ENCODE measurements at places on chromosomes 6 and 20.

GRCh38 chr6:45946352-45946751 lies 69.3 kb downstream of the CLIC5 start:
- no peak for DNase-seq

DNA sequence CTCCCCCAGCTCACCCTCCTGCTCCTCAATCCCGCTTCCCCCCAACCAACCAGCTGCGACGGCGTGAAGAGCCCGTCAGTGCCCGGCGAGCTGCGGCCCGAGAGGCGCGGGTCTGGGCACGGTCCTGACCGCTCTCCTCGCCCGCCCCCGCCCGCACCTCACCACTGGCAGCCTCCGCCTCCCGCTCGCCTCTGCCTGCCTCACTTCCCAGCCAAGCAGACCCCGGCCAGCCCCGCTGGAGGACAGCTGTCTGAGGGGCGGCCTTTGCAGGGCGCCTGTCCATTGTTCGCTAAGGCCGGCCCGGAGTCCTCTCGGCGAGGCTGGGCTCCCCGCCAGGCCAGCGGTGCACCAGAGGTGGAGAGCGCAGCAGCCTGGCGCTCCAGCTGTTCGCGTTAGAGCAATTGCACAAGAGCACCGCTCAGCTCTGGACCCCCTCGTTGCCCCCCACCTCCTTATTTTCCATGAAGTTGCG lies 1.3 kb downstream of the SOBP start:
- DNase-seq = no peak

GRCh38 chr6:158009114-158009891 lies 27.6 kb downstream of the SYNJ2 start:
- peak; percentile 17 for DNase-seq

- DNase-seq = no peak
Measured at GRCh38 chr6:30544666-30545272, 11.5 kb downstream of the GNL1 start.

DNA sequence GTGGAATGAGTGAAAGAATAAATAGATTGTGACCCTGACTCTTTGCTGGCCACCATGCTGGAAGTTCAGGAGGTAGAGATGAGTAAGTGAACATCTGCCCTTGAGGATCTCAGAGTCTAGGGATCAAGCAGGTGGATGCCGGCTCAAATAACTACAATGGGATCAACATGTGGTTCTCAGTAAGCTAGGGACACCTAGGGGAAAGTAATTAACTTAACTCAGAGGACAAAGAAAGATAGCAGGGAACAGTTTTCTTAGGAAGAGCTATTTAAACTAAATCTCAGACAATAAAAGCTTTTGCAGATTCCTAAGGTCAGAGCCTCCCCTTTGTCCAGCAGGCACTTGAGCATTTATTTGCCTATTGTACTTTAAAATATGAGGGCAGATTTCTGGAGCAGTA lies 29.1 kb downstream of the SLC13A3 start:
- no peak for DNase-seq

- no peak for DNase-seq
Measured at GRCh38 chr6:163998496-163998895, 584.0 kb downstream of the QKI start.

DNA sequence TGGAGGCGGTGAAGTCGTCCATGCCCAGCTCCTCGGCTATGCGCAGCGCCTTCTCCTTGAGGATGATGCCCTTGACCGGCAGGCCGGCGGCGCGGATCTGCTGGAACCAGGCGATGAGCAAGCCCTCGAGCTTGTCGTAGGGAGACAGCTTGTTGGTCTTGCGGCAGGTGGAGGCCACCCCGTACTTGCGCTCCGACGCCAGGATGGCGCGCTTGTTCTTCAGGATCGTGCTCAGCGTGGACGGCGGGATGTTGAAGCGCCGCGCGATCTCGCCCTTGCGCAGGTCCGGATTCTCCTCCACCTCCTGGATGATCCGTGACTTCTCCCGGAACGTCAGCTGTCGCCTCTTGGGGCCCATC lies 435 bp downstream of the CENPB start:
- peak; percentile 28 for DNase-seq

GRCh38 chr6:157403686-157404051 lies 22.7 kb downstream of the ZDHHC14 start:
- DNase-seq = no peak

DNA sequence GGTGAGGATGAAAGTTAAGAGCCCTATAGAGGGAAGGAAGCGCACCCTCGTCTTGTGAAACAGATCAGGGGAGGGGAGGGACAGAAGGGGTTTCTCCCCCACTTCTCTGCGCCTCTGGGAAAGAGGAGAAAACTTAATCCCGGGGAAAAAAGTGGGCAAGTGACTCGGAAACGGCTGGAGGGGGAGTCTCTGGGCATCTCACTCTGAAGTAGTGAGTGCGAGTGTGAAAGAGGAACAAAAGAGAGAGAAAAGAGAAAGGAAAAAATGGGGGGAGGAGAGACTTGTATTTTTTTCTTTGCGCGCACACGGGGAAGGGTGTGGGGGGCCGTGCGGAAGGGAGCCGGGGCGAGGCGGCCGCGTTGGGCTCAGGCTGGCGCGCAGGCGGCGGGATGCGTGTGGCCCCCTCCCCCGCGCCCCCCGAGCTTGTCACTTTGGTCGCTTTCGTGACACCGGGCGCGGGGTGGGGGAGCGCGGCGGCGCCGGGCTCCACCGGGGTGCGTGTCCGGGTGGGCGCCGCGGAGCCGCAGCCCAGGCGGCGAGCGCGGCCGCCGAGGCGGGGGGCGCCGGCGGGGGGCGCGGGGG lies 454 bp downstream of the L3MBTL3 start:
- peak; percentile 26 for DNase-seq

GRCh38 chr6:135576055-135576454 lies 78.5 kb upstream of the AHI1 start:
- no peak for DNase-seq

GRCh38 chr6:168368936-168369335 lies 49.4 kb upstream of the DACT2 start:
- no peak for DNase-seq

DNA sequence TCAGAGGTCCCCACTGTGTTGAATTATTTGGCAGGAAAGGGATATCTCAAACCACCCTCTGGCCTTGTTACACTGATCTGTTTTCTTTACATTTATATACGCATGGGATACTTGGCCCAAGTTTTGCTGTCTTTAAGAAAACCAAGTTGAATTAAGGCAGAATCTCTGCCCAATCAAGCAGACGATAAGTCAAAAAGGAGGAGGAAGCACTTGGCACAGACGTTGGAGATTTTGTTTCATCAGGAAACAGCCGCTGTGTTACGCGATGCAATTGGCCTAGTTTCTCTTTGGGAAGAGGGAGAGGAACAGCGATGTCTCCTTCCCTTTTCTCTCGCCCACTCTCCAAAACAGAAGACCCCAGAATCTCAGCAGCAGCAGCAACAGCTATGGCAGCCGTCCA lies 20.2 kb upstream of the NAA20 start:
- no peak for DNase-seq

DNA sequence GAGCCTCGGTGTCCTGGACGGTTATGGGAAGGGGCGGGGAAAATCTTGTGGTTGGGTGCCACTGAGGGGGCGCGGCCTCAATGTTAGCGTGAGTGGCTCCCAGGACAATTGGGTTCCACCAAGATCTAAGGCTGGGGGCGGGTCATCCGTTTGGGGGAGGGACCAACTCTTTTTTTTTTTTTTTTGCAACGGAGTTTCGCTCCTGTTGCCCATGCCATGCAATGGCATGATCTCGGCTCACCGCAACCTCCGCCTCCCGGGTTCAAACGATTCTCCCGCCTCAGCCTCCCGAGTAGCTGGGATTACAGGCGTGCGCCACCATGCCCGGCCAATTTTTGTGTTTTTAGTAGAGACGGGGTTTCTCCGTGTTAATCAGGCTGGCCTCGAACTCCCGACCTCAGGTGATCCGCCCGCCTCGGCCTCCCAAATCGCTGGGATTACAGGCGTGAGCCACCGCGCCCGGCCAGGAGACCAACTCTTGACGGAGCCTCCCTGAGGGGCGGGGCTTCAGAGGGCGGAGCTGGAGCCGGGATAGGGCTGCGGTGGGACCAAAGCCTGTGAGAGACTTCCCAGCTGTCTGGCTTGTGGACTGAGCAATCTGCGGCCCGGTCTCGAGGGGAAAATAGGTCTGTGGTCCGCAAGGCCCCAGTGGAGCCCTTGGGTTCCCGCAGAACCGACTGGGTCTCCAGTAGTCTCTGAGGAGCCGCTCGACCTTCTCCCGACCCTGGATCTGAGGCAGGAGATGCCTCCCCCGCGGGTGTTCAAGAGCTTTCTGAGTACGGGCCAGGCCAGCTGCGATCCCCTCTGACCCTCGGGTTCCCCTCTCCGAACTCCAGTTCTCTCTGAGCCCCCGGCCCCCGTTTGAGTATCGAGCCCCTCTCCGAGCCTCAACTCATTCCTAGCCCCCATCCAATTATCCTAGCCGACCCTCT lies 1.1 kb downstream of the SPAG4 start:
- DNase-seq = peak; percentile 57

DNA sequence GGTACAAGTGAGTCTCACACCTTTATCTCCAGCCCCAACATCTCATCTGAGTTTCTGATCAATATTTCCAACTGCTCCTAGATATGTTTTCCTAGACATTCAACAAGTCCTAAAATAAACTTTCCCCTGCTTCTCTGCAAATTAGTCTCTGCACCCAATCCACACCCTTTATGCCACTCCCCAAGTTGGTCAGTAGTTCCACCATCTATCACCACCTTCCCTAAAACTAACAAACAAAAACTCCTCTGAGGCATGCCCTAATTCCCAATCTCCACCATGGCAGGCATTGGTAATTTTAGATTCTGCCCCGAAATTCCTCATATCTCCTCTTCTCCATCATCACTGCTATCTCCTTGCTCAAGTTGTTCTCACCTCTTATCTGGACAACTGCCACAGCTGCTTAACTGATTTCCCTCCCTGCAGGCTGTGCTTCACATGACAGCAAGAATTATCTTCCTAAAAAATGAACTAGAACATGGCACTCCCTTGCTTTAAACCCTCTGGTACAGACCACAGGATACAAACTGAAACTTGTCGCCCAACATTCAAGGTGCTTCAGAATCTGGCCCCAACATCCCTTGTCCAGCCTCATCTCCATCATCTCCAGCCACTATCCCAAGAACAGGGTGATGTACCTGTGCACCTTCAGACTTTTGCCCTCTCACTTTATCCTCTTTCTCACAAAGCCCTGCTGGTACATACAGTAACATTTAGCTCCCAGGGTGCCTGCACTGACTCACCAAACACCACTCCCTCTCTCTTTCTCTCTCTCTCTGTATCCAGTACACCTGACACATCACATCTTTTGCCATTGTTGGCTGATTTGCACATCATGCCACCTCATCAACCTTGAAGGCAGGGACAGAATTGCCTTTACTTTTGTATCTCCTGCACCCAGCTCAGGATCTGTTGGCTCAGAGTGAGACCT lies 55.5 kb downstream of the ZHX3 start:
- no peak for DNase-seq

DNA sequence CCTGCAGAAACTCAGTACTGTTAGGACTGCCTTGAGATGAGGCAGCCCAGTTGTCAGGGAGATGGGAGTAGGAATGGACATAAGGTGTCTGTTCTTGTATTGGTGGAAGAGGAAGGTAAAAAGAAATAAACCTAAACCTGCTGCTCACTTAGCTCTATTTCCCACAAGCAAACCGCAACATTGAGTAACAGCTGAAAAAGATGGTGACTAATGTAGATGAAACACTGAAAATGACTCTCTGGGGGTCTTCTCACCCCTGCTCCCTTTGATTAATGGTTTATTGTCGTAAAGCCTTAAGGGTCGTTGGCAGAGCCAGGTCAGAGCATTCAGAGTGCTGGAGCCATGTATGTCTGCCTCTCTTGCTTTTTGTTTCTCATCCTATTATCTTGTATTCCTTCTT lies 87.5 kb downstream of the FOXO3 start:
- no peak for DNase-seq

GRCh38 chr6:70547313-70547712 lies 19.4 kb upstream of the SDHAF4 start:
- no peak for DNase-seq

GRCh38 chr20:16451001-16451400 lies 122.2 kb downstream of the KIF16B start:
- no peak for DNase-seq

DNA sequence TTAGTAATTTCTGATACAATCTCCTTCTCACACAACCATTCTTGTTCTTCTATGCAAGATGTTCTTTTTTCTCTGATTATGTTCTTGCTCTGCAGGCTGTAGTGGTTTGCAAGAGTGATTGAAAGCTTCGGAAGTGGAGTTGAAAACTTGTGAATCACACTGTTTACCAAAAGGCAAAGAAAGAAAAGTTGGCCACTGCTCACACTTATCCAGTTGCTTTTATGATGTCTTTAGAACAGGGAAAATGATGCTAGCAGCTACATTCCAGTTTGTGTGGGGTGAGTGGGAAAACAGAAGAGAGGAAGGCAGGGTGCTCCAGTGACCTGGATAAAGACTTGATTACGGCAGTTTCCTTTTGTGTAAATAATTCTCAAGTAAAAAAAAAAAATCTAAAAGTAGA lies 583.3 kb downstream of the TENT5A start:
- no peak for DNase-seq

- no peak for DNase-seq
Measured at GRCh38 chr20:53187392-53188068, 215.4 kb downstream of the TSHZ2 start.

- DNase-seq = no peak
Measured at GRCh38 chr20:37699202-37699601, 5.4 kb downstream of the CTNNBL1 start.

DNA sequence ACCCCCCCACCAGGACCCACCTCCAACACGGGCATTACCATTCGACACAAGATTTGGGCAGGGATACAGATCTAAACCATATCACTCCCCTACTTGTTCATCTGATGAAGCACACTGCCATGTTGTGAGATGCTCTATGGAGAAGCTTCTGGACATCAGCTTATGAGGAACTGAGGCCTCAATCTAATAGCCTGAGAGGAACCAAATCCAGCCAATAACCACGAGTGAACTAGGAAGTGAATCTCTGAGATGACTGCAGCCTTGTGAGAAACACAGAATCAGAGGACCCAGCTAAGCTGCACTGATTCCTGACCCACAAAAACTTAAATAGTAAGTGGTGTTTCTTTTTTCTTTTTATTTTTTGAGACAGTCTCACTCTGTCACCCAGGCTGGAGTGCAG lies 21.6 kb upstream of the ZBTB2 start:
- DNase-seq = no peak

DNA sequence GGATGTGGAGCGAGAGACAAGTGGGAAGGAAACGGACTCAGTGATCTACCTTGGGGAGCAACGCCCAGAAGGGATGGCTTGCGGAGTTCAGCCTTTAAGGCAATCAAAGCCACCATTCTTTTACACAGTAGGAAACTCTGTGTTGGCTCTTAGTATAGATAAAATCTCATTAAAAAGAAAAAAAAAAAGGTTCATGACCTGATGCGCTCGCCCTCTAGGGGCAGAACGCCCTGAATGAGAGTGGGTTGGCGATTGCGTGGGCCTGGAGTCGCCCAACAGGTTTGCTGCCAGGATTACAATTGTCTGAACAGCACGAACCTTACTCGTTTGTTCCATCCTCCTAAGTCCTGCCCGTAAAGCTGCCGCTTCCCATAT lies 1.2 kb downstream of the TPD52L1 start:
- no peak for DNase-seq

GRCh38 chr6:147400968-147401367 lies 107.5 kb upstream of the SAMD5 start:
- no peak for DNase-seq

- DNase-seq = no peak
Measured at GRCh38 chr6:98433325-98434056, 400.9 kb upstream of the POU3F2 start.

- no peak for DNase-seq
Measured at GRCh38 chr20:53343448-53343847, 250.2 kb downstream of the ZNF217 start.

GRCh38 chr6:54093326-54093948 lies 17.8 kb upstream of the MLIP start:
- DNase-seq = no peak
